ENCODE measurements at places on chromosomes 12 and 14. TPM values are rescaled to one million over a fixed set of nuclear protein-coding genes. Genes with fewer than 3 reads are reported as not detected.

The DHRS2 gene
- total RNA-seq = 1.1 TPM

The LRRC43 gene
- not detected for total RNA-seq

The CMKLR1 gene
- not detected for total RNA-seq

The PIWIL1 gene
- not detected for total RNA-seq

The BEST3 gene
- not detected for total RNA-seq

The SELPLG gene
- total RNA-seq = 148 TPM

The FITM1 gene
- 0.91 TPM for total RNA-seq

The NID2 gene
- 0.18 TPM for total RNA-seq

The ARHGEF40 gene
- total RNA-seq = not detected

The RNASE2 gene
- not detected for total RNA-seq

The ACSS3 gene
- not detected for total RNA-seq

The ZCCHC8 gene
- total RNA-seq = 45.2 TPM

The ACTR10 gene
- 36.5 TPM for total RNA-seq

DNA sequence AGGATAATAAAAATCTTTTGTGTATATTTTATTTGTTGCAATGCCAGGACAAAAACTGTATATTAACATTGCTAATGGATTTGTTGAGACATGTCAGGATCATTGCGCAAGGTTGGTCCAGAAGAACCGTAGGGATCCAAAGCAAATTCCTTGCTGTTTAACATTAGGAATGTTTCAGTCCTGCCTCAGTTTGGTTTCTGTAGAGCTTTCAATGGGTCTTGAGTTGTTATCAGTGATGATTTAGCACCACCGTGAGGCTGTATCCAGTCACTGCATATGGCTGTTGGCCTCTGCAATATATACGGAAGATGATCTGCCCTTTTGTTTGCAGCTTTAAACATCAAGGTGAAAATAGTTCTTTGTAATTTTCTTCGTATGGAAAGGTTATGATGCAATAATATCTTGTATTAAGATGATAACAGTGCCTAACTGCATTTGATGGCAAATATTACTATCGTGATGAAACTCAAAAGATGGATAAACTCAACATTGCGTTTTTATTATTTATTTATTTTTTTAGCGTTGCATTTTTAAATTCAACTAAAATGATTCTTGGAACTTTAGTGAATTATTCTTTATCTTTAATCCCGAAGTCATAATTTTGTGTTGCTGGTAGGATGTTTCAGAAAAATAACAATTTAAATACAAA, 231.2 kb downstream of the AKAP6 start:
- peak; percentile 51 for DNase-seq
- no peaks in the 10 kb centered on the region for H3K36me3 ChIP-seq
- H3K4me3 ChIP-seq = no peak overlapping the region
- peaks cover 16% of the 10 kb centered on the region for H3K4me1 ChIP-seq

DNA sequence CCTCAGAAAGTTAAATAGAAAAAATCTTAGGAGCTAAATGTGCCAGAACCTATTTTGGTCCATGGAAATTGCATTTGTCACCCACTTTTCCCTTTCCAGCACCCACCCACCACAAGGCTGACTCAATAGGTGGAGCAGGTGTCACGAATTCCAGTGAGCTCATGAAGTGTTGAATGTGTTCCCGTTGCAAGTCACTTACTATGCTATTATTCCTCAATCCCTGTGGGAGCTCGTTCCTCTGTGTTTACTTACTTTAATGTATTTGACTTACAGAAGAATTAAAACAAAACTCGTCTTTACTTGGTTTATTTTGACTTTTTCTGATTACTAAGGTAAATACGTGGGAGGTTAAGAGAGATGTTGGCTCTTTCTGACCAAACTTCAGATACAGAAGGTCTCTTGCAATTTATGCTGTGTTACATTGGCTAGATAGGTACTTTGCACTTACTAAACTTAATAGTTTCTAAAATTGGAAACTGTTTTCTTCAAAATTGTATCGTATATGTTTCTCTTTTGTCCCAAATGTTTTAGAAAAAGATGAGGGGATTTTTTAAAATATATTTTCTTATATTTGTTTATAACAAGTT, 269.4 kb upstream of the NOVA1 start:
- no peaks in the 10 kb centered on the region for H3K4me1 ChIP-seq
- H3K27ac ChIP-seq = no peak overlapping the region
- H3K36me3 ChIP-seq = no peaks in the 10 kb centered on the region
- no peaks in the 10 kb centered on the region for H3K27me3 ChIP-seq

GRCh38 chr14:67319142-67319541, 40.5 kb downstream of the ATP6V1D start:
- no peaks in the 10 kb centered on the region for H3K36me3 ChIP-seq
- H3K27ac ChIP-seq = no peak overlapping the region
- no peak overlapping the region for H3K4me3 ChIP-seq
- no peaks in the 10 kb centered on the region for H3K4me1 ChIP-seq
- no peaks in the 10 kb centered on the region for H3K27me3 ChIP-seq

- no peaks in the 10 kb centered on the region for H3K4me1 ChIP-seq
- H3K36me3 ChIP-seq = no peaks in the 10 kb centered on the region
- H3K27ac ChIP-seq = no peak overlapping the region
- H3K4me3 ChIP-seq = no peak overlapping the region
These were observed 12.7 kb downstream of the LTBP2 start for GRCh38 chr14:74599321-74599761.

- no peaks in the 10 kb centered on the region for H3K27me3 ChIP-seq
- H3K27ac ChIP-seq = no peak overlapping the region
These were observed 4.1 kb upstream of the CSAD start for GRCh38 chr12:53184828-53185227.

DNA sequence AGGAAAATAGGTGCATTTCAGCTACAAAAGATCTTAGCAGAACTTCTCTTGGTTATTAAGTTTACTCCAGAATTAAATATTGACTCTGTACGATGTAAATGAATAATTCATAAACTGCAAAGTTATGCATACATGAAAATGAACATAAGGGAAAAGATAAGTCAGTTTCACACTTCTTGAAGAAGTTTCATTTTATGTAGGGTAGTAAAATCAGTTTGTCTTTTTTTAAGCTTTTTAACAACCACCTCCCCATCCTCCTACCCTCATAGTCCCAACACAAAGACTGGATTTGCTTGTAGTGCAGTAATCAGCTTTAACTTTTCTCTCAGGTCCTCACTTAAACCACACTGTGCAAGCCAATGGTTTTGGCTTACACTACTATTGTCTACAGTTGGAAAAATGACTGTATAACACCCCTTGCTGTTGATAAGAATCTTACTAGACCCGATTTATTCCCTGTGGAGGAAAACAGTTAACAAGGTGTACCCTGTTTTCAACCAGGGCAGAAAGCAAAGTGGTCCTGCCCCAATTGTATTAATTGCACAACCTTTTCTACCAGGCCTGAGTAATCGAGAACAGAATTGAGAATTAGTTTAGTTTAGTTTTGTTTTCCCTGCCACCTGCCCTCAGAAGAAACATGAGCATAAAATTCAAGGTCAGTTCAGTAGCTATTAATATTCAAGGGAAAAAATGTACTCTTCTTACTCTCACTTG, 44.1 kb downstream of the NIN start:
- H3K27me3 ChIP-seq = no peaks in the 10 kb centered on the region
- peak overlapping the region; percentile 61 for H3K27ac ChIP-seq
- H3K36me3 ChIP-seq = peaks cover 40% of the 10 kb centered on the region
- H3K4me3 ChIP-seq = peak overlapping the region; percentile 1
- peaks cover 80% of the 10 kb centered on the region for H3K4me1 ChIP-seq

DNA sequence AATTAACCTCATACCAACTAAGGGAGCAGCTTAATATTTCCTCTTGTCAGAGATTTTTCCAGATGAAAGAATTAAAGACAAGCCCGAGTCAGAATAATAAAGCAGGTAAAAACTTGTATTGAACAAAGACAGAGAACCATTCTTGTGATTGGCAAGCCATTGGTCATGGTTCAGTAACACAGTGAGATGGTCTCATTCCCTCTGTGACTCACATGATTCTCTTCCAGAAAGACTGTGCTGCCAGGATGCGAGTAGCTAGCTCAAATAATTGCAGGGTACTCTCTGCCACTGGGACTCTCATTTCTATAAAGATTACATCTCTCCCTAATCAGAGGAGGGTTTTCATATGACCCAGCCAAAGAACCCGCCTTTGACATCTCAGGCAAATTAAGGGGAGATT, 179.4 kb downstream of the PHLDA1 start:
- H3K27me3 ChIP-seq = peaks cover 27% of the 10 kb centered on the region
- H3K4me3 ChIP-seq = no peak overlapping the region
- peaks cover 6% of the 10 kb centered on the region for H3K36me3 ChIP-seq
- DNase-seq = no peak
- no peak overlapping the region for H3K27ac ChIP-seq
- peaks cover 10% of the 10 kb centered on the region for H3K4me1 ChIP-seq

DNA sequence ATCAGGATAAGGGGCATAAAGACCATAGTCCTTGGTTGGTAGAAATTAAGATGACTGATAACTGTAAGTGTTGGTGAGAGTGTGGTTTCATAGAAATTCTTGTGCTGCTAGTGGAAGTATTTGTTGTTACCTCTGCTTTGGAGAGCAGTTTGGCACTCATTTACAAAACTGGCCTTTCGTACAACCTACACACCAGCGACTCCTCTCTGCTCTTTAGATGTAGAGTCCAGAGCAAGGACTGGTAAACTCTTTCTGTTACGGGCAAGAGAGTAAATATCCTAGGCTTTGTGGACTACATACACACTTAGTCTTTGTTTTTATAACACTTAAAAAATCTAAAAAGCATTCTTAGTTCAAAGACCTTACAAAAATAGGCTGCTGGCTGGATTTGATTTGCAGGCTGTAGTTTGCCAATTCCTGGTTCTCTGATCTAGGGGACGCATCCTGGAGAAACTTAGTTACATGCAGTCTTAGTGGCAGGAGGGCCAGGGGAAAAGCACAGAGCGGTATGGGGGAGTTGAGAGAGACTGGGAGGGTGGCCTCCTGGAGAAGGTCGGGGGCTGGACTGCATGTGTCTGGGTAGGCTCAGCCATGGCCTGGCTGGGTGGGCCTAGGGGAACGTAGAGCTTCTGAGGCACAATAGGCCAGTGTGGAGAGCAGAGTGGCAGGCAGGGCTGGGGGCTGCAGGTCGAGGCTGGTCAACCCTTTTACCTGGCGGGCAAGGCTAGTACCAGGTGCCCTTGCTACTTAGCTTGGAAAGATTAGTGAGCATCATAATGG, 55.3 kb upstream of the AMN start:
- no peak overlapping the region for H3K4me3 ChIP-seq
- DNase-seq = no peak
- H3K4me1 ChIP-seq = peaks cover 25% of the 10 kb centered on the region
- H3K27ac ChIP-seq = no peak overlapping the region
- no peaks in the 10 kb centered on the region for H3K27me3 ChIP-seq
- H3K36me3 ChIP-seq = peaks cover 48% of the 10 kb centered on the region

- no peak for DNase-seq
- no peaks in the 10 kb centered on the region for H3K27me3 ChIP-seq
- no peaks in the 10 kb centered on the region for H3K4me1 ChIP-seq
These were observed 136.6 kb upstream of the OVCH1 start for GRCh38 chr12:29634057-29634456.

DNA sequence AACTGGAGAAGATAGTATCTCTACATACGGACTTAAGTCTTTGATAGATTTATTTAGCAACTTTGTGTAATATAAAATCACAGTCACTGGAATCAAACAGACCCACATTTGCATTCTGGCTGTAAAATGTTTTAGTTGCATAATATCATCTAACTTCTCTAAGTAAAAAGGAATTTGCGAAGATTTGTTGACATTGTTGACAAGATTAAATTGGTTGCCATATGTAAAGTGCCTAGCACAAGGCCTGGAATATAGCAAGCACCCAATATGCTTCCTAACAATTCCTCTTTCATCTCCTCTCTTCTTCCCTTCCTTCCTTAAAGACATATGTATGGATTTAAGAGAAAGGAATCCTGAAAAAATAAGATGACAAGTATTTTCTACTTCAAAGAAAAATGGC, 295.4 kb upstream of the PPFIA2 start:
- H3K4me1 ChIP-seq = no peaks in the 10 kb centered on the region
- no peaks in the 10 kb centered on the region for H3K36me3 ChIP-seq
- DNase-seq = no peak
- no peak overlapping the region for H3K4me3 ChIP-seq

GRCh38 chr12:57518176-57518919, 2.0 kb downstream of the DDIT3 start:
- no peak for DNase-seq
- H3K36me3 ChIP-seq = peaks cover 56% of the 10 kb centered on the region
- H3K27me3 ChIP-seq = no peaks in the 10 kb centered on the region
- H3K4me1 ChIP-seq = peaks cover 40% of the 10 kb centered on the region
- peak overlapping the region; percentile 93 for H3K4me3 ChIP-seq

- H3K27me3 ChIP-seq = no peaks in the 10 kb centered on the region
- no peak overlapping the region for H3K27ac ChIP-seq
- no peaks in the 10 kb centered on the region for H3K4me1 ChIP-seq
- no peaks in the 10 kb centered on the region for H3K36me3 ChIP-seq
- DNase-seq = no peak
- no peak overlapping the region for H3K4me3 ChIP-seq
These were observed 419.7 kb upstream of the PRICKLE1 start for GRCh38 chr12:43008953-43009845.

DNA sequence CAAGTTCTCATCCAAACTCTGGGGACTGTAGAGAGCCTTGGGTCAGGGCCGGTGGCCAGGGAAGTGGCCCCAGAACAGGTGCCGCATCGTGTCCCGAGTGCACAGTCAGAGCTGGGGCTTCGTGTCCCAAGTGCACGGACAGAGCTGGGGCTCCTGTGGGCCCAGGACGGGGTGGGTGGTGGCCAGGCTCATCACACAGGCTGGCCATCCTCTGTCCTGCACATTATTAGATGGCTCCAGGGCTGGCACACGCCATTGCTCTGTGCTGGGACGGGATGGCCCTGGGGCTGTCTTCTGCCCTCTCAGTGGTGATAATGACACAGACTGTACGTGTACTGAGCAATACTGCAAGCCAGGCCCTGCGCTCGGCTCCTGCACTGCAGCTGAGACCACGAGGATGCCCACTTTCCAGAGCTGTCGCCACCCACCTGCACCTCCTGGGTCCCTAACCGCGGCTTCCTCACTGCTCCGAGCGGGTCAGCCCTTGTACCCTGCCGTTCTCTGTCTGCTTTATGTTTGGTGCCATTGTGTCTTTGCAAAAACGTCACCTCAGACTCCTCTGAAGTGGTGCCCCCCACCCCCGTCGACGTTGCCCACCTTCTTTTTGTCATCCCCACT, 1.9 kb downstream of the FBRSL1 start:
- H3K36me3 ChIP-seq = no peaks in the 10 kb centered on the region
- no peak overlapping the region for H3K27ac ChIP-seq
- H3K4me1 ChIP-seq = peaks cover 47% of the 10 kb centered on the region

GRCh38 chr14:71372411-71372838, 465.2 kb downstream of the PCNX1 start:
- H3K27me3 ChIP-seq = no peaks in the 10 kb centered on the region
- H3K36me3 ChIP-seq = peaks cover 27% of the 10 kb centered on the region
- no peak for DNase-seq
- H3K4me3 ChIP-seq = peak overlapping the region; percentile 28

GRCh38 chr12:111166779-111167540, 201.9 kb downstream of the PHETA1 start:
- H3K27me3 ChIP-seq = peaks cover 2% of the 10 kb centered on the region
- no peak for DNase-seq
- no peaks in the 10 kb centered on the region for H3K36me3 ChIP-seq
- peaks cover 7% of the 10 kb centered on the region for H3K4me1 ChIP-seq

Measured in activated CD8-positive, alpha-beta memory T cell treated with anti-CD3 and anti-CD28 coated beads, Interleukin-2, amount 10 ng/mL, durations not matched to agents 7 days and 5 days (primary cell).